Fibroblast of skin of right biceps (primary cell): ENCODE measurements at places on chromosomes 13 and 19.
A peak's percentile ranks its signal among the peaks of the same experiment; 100 is the strongest.

GRCh38 chr13:99639126-99639525 is 137.9 kb downstream of the TM9SF2 start:
- DNase-seq = no peak

DNA sequence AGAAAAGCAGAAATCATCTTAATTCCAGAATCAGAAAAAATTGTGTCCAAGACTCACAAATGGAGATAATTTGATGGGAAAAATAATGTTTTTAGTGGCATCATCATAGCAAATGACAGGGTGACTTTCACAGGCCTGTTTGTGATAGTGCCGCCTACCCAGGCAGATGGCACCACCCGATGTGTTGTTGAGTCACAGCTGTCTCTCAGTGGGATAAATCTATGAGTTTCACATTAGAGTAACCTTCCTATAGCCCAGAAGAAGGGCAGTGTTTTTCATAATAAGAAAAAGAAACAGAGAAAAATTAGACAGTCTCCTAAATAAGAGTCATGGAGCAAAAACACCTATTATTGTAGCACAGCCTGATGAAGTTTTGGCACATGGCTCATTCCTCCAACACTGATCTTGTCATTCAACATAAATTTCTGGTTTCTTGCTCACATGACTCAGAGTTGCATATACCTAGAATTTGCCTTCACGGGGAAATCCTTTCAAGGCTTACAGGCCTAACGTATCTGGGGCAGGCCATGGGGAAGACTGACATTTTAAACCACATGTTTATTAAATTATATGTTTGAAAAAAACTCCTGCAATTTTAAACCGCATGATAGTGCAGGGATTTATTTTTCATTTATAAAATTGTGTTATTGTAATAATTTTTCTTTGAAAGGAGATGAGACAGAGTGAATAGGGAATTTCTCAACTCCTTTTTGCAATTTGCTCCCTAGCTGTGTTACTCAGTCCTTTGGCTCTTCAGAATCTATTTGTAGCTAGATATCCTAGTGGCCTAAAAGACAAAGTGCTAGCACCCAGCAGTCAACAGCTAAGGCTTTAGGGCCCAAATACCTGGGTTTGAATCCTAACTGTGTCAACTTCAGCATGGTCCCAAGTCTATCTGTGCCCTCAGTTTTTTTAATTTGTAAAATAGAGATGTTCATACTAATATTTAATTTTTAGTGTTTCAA is 393.7 kb downstream of the NDFIP2 start:
- peak; percentile 64 for DNase-seq

DNA sequence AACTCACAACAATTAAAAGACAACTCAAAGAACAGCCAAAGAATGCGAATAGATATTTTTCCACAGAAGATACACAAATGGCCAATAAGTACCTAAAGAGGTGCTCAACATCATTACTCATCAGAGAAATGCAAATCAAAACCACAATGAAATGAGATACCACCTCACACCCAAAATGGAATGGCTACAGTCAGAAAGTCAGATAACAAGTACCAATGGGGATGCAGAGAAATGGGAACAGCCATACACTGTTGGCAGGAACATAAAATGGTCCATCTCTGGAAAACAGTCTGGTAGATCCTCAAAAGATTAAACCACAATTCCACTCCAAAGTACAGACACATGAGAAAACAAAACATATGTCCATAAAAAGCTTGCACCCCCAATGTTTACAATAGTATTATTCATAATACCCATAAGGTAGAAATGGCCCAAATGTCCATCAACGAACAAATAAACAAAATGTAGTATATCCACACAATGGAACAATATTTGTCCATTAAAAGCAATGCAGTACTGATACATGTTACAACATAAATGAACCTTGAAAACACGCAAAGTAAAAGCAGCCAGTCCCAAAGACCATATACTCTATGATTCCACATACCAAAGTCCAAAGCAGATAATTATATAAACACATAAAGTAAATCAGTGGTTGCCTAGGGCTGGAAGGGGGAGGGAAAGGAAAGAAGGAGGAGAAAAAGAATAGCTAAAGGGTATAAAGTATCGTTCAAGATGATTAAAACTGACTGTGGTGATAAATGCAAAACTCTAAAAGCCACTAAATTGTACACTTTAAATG is 19.6 kb downstream of the USP12 start:
- no peak for DNase-seq

GRCh38 chr13:94713561-94714182 is 1.3 kb upstream of the SOX21 start:
- DNase-seq = no peak
